ENCODE measurements at places on chromosomes 7 and 10. TPM values are rescaled to one million over a fixed set of nuclear protein-coding genes. Genes with fewer than 3 reads are reported as not detected.

The NRAP gene
- not detected for total RNA-seq

The HEPACAM2 gene
- 0.10 TPM for total RNA-seq

The EN2 gene
- 0.05 TPM for total RNA-seq

The AKR1D1 gene
- total RNA-seq: not detected

The GSTO2 gene
- total RNA-seq: 8.9 TPM

The SH2D4B gene
- not detected for total RNA-seq

The RPEL1 gene
- total RNA-seq: 0.25 TPM

The METTL27 gene
- total RNA-seq: 1.4 TPM

The PTN gene
- 4.7 TPM for total RNA-seq

The ELAPOR2 gene
- 3.6 TPM for total RNA-seq

The ADARB2 gene
- total RNA-seq: 0.10 TPM

The SSC4D gene
- 7.1 TPM for total RNA-seq

The CXCL12 gene
- total RNA-seq: 5.4 TPM

The HOXA6 gene
- total RNA-seq: 22.0 TPM

The CCDC172 gene
- total RNA-seq: not detected

The ACBD7 gene
- total RNA-seq: 2.4 TPM

The ZNF727 gene
- total RNA-seq: not detected

The CPED1 gene
- total RNA-seq: 0.52 TPM

The SYT15B gene
- 0.52 TPM for total RNA-seq

The C10orf71 gene
- not detected for total RNA-seq
